ENCODE measurements at places on chromosomes 2 and 18. TPM values are rescaled to one million over a fixed set of nuclear protein-coding genes. Genes with fewer than 3 reads are reported as not detected.

DNA sequence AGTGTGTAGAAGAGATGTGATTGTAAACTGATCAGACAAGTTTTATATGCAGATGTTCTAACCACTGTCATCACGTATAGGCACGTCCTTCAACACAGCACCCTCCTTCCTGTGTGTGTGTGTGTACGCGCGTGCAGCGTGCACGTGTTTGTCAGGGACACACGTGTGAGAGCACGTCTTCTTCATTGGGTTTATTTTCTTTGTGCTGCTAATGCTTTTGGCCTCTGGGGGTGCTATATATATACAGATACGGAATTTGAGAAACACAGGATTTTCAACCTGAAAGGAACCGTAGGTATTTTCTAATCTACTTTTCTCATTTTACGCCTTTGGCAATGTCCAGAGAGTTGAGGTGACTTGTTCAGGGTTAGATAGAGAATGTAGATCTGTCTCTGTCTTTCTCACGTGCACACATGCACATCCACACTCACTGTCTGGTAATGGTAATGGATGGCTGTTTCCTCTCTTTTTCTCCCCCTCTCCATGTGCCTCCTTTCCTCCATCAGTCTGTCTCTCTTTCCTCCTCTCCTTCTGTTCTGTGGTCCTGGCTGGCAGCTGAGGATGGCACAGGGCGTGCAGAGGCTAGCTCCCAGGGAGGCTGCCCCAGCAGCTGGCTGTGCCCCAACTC lies 13.4 kb upstream of the CELF4 start:
- no peak for DNase-seq

DNA sequence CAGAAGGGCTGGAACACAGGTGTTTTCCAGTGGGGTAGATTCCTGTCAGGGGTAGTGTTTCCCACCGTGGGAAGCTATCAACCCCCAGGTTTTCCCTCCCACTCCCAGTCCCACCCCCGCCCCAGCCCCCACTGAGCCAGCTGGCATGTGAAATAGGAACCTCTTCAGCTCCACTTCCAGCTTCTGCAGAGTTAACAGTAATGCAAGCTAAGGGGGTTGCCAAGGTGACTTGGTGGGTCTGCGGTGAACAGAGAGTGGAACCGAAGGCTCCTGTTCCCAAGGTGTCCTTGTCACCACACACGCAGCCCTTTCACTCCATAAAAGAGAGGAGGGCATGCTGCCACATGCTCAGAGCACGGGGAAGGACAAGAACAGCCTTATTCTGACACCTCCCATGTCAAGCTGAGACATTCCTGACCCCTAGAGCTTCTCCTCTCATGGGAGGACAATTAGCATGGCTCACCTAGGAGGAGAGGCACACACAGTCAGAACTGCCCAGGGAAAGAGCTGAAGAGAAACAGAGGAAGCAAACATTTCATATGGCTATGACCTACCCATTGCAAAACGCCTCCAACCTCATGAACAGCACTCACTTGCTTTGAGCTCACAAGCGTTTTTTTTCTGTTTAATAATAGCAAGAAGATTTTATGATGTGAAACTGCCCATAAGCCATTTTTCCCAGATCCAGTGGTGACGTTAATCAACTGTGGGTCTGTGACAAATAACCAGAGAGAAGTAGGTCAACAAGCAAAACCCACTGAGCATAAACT lies 39.8 kb upstream of the TBC1D8 start:
- DNase-seq, result no peak

KCNE4 gene
- total RNA-seq, result 8.4 TPM

GRCh38 chr18:23864624-23865023 lies 149.9 kb upstream of the TTC39C start:
- no peak for DNase-seq

CWC22 gene
- 26.0 TPM for total RNA-seq

- no peak for DNase-seq
Observed at GRCh38 chr2:219570194-219570923, 980 bp downstream of the OBSL1 start.

DNA sequence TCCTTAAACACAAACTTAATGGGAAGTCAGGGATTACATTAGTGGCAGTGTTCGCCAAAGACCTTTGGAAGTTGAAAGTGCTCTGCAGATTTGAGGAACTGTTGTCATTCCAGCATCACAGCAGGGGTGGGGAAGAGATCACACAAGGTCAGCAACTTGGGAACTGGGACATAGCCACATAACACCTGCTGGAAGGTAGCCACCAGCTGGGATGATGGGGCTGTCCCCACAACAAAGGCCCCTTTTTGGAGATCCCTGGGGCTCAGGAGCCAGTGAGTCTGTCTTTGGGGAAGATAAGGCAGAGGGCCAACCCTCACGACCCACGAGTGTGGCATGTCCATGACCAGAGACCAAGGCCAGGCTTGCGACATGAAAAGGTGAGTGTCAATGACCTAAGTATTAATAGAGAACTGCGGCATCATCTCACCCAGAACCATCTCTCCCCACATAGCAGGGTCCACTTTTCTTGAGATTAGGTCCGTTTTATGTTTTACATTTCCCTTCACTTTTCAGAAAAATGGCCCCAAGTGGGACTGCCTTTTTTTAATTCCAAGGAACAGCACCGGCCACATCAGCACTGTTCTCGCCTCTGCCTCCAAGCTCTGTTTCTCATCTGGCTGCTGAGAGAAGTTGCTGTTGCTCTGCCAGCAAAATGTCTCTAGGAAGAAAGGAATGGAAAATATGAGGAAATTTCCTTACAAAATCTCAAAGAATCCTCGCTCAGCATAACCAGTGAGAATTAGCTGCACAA lies 106.9 kb downstream of the GFPT1 start:
- DNase-seq, result no peak

RNF152 gene
- total RNA-seq, result 13.4 TPM

ALKAL2 gene
- total RNA-seq, result 38.9 TPM

DNA sequence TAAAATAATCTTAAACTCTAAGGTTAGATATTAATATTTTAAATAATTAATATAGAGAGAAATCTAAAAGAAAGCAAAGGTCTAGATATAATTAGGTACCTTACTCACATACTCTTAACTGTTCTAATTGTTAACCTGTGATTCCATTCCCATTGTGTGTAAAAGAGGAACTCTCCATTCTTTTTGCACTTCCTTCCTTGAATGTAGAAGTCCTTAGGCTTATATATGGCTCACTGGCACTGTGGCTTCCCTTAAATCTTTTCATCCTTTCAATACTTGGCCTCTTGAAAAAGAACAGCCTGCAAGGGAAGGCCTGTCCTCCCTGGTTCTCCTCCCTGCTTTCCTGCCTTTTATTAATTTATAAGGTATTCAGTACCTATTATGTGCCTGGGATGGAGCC lies 182.8 kb upstream of the FOSL2 start:
- no peak for DNase-seq

- no peak for DNase-seq
Observed at GRCh38 chr18:23498117-23498516, 5.2 kb upstream of the RMC1 start.

DNA sequence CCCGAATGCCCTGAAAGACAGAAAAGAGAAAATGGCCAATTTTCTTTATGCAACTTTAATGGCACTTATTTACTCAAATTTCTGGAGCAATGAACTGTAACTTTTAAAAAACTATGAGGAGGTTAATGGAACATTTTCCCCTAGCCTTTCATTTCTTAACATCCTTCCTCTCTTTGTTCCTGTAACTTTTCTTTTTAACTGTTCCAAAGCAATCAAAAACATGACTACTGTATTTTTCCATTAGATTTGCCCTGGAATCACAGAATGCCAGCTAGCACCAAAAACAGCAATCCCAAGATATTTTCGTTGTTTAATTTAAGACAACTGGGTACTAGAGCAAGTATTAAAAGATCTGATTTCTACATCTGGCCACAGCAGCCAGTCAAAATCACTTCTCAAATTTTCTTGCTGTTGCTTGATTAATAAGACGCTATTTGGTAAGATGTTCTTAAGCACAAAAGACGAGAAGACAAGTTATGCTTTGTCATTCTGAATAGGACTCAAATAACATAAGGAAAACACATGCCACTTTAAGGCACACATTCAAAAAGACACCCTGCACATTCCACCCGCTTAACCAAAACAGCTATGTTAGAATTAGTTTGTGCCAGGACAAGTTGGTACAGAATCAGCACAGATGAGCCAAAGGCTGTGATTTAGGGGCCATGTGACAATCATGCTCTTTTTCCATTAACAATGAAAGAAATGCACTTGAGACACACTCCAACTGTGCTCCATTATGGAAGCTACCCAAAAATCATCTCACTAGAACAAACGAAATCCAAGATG lies 3.6 kb downstream of the STARD7 start:
- DNase-seq, result no peak

GRCh38 chr2:231925303-231926179 lies 655 bp downstream of the NPPC start:
- peak; percentile 81 for DNase-seq

DNA sequence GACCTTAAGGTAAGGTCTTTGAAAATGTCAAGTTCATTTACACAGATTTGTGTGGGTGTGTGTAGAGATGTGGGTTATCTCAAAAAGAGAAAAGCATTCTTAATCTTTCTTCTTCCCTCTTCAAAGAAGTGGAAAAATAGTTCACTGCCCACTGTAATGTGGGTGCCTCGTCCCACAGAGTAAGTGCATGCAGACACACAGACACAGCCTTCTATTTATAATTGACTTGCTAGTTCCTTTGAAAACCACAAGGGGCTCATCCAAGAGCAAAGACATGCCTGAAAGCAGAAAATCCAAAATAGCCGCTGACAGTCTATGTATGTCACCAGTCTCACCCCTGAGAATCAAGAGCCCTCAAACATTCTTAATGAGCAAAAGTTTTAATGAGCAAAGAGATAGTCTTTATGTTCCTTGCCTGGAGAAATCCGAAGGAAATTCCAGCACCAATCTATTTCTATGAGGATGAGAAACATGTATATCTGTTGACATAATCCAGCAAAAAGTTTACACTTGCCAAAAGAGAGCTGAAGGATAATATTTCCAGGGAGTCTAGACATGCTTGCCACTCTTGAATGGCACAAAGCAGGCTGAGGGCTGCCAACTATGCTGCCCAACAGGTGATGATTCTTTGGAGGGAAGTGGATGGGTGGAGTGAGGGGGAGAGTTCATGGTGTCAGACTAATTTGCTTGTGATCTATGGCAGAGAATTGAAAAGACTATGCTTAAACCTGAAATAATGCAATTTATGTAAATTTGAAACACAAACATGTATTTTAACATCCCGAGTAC lies 93.9 kb downstream of the ACVR1 start:
- DNase-seq, result no peak

GKN1 gene
- total RNA-seq, result not detected

MTA3 gene
- 39.9 TPM for total RNA-seq

MGAT4A gene
- total RNA-seq, result 50.0 TPM

- no peak for DNase-seq
Observed at GRCh38 chr2:120298173-120298835, 45.7 kb downstream of the RALB start.

ZNF519 gene
- total RNA-seq, result 10.0 TPM

- no peak for DNase-seq
Observed at GRCh38 chr2:58107803-58108710, 61.5 kb downstream of the VRK2 start.

PUM2 gene
- 74.1 TPM for total RNA-seq

DNA sequence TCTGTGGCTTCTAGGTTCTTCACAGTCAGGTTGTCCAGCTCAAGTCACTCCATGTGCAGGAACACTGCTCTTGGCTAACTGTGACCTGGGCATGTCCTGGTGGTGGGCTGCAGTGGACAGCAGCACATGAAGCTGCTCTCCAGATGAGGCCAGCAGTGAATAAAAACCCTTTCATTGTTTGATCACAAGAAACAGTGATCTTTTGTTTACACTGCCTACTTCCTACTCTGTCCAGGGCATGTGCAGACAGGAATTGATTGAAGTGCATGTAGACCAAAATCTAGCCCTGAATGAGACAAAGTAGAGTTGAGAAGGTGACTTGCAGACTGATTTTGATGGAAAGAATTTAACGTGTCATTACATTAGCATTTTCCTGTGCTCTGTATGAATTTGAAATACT lies 34.9 kb downstream of the BCL2L11 start:
- no peak for DNase-seq

MITD1 gene
- total RNA-seq, result 24.1 TPM

All from tibial nerve (tissue), 4 donors.